DMS 273 treated with DMSO at 0.1 percent for 48 hours (cell line): ENCODE measurements at places on chromosomes 1 and 21.

- DNase-seq = peak; percentile 32
Observed at GRCh38 chr1:62131093-62131725, 63.4 kb upstream of the L1TD1 start.

DNA sequence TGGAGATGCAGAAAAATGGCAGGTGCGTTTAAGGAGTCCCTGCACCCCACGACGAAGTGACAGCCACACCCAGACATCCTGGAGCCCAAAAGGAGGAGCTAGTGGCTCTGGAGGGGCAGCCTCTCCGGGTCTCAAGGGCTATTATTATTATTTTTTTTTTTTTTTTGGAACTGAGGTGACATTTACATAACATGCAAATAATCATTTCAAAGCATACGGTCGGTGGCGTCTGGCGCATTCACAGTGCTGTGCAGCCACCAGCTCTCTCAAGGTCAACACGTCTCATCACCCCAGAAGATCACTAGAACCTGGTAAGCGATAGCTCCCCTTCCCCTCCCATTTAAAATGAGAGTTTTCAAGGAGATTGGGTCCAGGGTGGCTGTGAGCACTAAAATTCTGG lies 67.5 kb upstream of the PDE9A start:
- no peak for DNase-seq

DNA sequence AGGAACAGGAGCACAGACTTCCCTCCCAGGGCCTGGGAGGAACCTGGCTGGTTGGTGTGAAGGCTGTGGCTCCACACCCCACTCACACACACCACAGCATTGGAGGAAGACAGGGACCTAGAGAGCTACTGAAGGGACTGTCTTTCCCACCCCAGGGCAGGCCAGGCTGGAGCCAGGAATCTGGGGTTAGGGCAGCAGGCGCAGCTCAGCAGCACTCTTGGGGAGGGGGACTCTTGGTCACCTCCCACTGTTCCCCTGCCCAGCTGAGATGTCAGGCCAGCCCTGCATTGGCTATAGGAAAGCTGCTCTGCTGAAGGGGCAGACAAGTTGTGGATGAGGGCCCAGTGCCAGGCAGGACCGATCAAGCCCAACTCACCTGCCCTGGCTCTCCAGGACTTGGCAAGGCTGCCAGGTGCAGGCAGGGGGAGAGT lies 1.6 kb upstream of the PLEKHA6 start:
- no peak for DNase-seq

DNA sequence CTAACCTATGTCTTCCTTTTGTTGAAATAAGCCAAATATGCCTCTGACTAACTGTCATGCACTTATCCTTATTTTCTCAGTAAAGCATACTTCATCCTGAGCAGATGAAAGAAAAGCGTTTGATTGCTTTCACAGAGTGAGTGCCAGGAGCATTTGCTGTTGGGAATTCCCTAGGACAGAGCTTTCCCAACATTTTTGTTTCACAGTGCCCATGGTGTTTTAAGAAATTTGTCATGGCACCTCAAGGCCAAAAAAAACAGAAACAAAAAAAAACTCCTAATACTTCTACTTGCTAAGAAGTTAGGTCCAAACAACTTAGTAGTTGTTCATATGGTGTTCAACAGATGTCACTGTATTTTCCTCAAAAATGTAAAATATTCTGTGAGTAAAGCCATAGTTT lies 120.8 kb upstream of the BMP8A start:
- DNase-seq = no peak

DNA sequence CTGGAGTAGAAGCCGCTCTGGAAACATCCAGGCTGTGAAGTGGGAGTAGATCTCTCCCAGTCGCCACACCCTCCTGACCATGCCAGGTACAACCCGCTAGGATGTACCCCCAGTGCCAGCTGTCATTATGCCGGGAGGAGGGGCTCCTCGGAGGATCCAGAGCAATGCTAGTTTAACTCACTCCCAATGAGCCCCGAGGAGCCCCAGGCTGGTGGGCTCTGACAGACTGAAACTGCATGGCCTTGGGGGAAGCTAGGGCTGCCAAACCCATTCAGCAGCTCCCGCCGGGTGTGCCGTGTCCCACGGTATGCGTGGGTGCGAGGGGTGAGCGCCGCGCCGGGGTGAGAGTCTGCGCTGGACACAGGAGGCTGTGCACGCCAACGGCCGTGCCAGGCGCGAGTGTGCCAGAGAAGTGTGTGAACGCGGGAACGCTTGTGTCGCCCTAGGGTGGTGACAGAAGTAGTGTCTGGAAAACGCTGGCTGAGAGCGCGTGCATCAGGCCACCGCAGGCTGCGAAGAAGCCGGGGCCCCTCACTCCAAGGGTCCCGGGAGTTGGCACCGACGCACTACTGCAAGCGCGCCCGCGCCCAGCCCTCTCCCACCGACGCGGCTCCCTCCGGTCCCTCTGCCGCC lies 177.1 kb upstream of the EDN2 start:
- no peak for DNase-seq

DNA sequence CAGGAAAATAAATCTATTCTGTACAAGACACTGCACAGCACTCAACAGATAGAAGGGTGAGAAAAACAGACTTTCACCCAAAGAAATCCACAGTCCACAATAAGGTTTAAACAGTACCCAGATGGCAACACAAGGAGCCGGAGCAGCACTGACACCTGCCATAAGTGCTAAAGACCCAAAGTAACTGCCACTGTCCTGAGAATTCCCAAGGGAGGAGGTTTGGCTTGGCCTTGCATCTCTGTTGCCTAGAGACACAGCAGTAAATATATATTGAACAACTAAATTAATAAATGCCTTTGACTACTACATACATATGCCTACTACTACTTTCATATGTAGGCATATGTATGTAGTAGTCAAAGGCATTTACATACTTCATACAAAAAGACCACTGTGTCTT lies 68.0 kb downstream of the VAV3 start:
- DNase-seq = no peak

DNA sequence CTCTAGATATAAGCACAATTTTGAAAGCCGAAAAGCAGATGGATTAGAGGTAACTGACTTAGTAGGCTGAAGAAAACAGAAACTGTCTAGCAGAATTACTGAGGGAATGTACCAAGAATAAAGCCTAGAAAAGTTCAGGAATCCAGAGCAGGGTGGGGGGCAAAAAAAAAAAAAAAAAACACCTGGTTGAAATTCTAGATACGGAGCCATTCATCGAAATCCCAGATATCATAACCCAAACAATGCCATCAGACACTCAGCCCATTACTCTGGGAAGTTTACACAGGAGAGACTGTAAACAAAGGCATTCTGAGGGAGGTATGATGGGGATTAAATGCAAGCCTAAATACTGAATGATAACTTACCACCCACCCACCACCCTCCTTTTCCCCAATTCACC lies 45.6 kb downstream of the ENAH start:
- DNase-seq = no peak

GRCh38 chr1:53728702-53729455 lies 10.1 kb downstream of the GLIS1 start:
- no peak for DNase-seq

- DNase-seq = no peak
Observed at GRCh38 chr1:38269923-38270848, 223.6 kb upstream of the POU3F1 start.

DNA sequence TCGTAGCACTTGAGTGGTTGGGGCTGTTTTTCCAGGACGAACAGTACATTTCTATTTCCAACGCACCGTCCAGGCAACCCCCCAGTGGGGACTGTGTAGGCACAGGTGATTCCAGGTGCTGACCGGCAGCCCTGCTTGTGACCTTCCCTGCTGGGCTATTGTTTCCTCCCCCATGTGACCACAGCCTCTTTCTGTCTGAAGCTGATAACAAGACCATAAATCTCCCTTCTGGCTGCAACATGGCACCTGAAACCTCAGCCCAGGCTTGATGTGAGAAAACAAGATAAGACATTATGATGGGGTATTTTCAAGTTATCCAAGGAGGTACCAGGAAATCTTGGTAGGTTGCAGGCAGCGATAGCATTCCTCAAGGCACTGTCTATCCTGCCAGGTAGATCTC lies 48.2 kb downstream of the HLX start:
- DNase-seq = no peak

GRCh38 chr1:112319371-112320040 lies 76.5 kb upstream of the CTTNBP2NL start:
- no peak for DNase-seq
